Astrocyte (in vitro differentiated cells and primary cell): ENCODE measurements at places on chromosomes 11 and 22. TPM values are rescaled to one million over a fixed set of nuclear protein-coding genes. Genes with fewer than 3 reads are reported as not detected.

The POLR2F gene
- 129 and 149 TPM in 2 replicates for total RNA-seq

DNA sequence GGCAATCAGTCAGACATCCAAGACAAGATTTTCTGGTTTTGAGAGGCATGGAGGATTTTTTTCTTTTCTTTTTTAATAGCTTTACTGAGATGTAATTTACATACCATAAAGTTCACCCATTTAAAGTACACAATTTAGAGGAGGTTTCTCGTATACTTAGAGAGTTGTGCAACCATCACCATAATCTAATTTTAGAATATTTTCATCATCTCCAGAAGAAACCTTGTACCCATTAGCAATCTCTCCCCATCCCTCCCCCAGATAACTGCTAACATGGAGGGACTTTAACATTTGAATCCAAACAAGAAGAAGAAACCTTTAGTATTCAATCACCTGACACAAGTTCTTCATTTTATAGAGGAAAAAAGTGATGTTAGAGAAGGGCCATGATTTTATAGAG lies 83.6 kb downstream of the CLPB start:
- no peak overlapping the region for H3K4me3 ChIP-seq
- DNase-seq: no peak
- no peak overlapping the region for H3K27ac ChIP-seq

DNA sequence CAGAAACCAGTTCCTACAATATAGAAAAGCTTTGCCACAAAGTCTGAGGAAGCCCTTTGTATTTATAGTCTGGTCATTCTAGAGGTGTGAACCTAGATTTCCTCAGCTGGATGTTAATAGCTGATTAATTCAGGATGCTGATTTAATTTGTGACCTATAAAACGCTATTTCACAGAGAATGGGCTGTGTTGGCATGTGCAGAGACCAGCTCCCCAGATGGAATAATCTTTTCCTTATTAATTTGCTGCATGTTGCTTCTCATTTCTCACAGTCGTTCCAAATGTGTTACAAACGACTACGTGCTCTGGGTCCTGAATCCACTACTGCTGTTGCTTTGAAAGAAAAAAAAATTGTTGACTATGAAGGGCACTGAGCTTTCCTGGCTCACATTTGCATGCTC lies 49.3 kb downstream of the BDNF start:
- peaks cover 11% of the 10 kb centered on the region for H3K36me3 ChIP-seq
- H3K27me3 ChIP-seq: no peaks in the 10 kb centered on the region
- no peaks in the 10 kb centered on the region for H3K4me1 ChIP-seq
- DNase-seq: no peak
- no peak overlapping the region for H3K4me3 ChIP-seq

DNA sequence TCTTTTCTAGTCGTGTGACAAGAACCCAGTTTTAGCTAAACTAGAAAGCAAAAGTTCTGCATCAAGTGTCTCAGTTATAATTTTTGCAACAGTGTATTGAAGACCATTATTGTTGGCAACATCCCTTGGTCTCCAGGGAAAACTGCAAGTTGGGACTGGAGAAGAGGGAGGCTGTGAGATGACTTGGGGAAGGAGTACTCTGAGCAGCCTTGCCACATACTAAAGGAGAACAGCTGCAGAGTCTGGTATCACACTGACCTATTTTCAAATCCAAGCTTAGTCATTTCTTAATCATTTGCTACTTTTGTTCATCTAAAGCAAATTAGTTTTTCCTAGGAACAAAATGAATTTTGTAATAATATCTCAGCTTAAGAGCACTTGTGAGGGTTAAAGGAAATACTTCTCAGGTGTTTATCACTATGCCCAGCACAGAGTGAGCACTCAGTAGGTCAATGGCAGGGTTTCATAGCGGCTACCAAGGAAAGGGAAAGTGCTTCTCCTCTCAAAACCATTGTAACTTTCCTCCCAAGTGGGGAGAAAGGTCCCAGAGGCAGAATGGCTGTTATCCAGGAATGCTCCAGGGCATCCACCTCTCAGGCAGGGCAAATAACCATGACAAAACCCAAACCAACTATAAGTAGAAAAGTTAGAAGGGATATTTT lies 247.1 kb downstream of the C11orf87 start:
- H3K27me3 ChIP-seq: no peaks in the 10 kb centered on the region
- DNase-seq: peak; percentile 14
- H3K36me3 ChIP-seq: no peaks in the 10 kb centered on the region

DNA sequence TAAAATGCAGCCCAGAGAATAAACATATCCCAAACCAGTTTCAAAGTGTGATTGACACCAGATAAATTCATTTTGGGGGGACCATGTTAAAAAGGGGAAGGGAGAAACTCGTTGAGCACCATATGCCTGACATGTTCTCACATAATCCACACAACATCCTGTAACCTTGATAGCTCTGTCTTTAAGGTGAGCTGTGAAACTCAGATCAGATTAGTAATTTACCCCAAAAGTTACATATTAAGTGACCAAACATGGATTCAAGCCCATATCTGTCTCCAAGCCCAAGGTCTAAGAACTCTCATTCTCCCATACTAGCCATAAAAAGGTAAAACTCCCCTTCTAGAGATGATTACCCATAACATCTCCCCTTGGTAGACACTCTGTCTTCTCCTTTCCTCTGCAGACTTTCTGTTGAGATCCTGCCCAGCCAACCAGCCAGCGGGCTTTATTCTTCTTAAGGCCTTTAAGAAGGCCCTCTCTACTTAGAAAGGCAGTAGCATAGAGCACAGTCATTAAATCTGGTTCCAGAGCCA lies 150.7 kb downstream of the CCDC34 start:
- no peak overlapping the region for H3K4me3 ChIP-seq
- peak overlapping the region; percentile 93 for H3K27ac ChIP-seq
- no peaks in the 10 kb centered on the region for H3K36me3 ChIP-seq
- no peaks in the 10 kb centered on the region for H3K27me3 ChIP-seq

DNA sequence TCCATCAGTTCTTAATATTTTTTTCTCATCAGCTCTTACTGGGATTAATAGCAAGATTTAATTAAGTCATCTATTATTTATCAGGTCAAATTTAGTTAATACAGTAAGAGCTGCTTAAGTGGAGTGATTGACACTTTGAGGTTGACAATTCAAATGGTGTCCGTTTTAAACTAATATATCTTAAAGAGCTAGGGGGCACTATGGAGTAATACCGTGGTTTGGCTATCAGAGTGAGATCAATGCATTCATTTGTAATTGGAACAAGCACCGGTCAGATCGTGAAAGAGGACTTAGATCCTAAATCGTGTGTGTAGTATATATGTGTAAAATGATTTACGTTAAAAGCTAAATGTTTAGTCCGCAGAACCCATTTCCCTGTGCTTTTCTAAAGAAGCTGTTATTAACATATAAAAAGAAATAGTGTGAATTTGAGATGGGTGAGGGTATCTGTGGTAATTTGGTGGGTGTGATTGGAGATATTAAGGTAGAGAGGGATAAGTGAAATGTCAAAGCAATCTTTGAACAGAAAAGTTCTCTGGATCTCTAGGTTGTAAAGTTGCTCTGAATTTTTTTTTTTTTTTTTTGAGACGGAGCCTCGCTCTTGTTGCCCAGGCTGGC lies 2.3 kb downstream of the SIK2 start:
- DNase-seq: peak; percentile 29
- no peaks in the 10 kb centered on the region for H3K36me3 ChIP-seq
